ENCODE measurements at places on chromosomes 1 and 21.

GRCh38 chr1:154697710-154698109, 89.7 kb upstream of the ADAR start:
- DNase-seq: no peak

DNA sequence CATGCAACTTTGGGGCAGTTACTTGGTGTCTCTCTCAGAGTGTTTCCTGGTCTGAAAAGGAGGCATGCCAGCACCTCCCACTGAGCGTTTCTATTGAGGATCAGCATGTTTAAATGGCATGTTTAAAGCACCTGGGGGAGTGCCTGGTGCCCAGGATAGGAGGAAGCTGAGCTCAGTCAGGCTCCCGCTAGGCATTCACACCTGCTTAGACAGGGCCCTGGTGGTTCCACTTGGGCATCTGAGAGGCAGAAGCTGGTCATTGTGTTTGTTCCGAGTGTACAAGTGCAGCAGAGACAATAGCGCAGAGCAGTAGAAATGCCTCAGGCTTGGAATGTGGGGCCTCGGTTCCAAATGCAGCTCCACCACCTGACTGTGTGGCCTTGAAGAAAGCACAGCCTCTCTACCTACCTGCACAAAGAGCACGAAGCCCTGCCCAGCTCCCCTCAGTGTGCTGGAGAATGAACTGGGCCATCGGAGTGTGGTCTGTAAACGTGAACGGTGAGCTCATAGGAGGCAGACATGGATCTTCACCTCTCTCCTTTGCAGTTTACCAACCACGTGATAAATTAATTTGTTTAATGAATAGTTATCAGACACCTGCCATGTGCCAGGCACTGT, 20.3 kb upstream of the TMEM222 start:
- no peak for DNase-seq

DNA sequence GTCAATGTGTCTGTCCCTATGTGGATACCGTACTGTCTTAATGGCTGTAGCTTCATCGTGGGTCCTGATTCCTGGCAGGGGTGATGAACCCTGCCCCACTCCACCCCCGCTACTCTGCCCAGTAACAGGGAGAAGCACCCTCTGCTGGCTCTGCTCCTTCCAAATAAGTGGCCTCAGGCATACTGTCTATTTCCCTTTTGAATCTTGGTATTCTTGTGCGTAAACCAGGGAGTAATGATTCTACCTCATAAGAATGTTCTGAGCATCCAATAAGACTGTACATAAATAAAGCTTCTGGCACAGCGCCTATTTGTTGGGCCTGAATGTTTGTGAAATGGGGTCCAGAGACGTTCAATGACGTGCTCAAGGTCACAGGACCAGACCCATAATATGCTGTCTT, 35.2 kb upstream of the CTPS1 start:
- DNase-seq: no peak

DNA sequence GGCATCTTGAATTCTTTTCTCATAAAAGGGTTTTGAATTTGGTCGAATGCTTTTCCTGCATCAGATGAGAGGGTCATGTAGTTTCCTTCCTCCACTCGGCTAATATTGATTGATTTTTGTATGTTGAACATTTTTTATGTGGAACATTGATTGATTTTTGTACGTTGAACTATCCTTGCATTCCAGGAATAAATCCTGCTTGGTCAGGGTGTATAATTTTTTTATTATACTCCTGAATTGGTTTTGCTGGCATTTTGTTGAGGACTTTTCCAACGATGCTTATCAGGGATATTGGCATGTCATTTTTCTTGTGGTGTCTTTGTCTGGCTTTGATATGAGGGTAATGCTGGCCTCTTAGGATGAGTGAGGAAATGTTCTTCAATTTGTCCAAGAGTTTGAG, 8.5 kb downstream of the TMEM240 start:
- no peak for DNase-seq

- no peak for DNase-seq
Observed at GRCh38 chr1:84347271-84347931, 45.9 kb downstream of the SAMD13 start.

- DNase-seq: no peak
Observed at GRCh38 chr1:46464915-46465314, 24.7 kb upstream of the DMBX1 start.

- DNase-seq: no peak
Observed at GRCh38 chr1:17060306-17060749, 6.5 kb upstream of the SDHB start.

- no peak for DNase-seq
Observed at GRCh38 chr1:97412166-97412565, 508.7 kb downstream of the DPYD start.

- DNase-seq: no peak
Observed at GRCh38 chr1:178740491-178740890, 15.4 kb downstream of the RALGPS2 start.

DNA sequence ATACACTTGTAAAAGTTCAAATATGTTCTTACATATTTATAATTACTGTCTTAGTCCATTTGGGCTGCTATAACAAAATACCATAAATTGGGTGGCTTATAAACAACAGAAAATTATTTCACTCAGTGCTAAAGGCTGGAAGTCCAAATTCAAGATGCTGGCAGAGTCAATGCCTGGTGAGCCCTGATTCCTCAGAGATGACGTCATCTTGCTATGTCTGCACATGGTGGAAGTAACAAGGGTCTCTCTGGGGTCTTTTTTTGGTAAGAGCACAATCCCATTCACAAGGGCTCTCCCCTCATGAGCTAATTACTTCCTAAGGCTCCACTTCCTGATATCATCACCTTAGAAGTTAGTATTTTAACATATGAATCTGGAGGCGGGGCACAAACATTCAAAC, 108.0 kb upstream of the DUSP10 start:
- no peak for DNase-seq

GRCh38 chr21:46084709-46085108, 13.2 kb upstream of the COL6A2 start:
- no peak for DNase-seq

GRCh38 chr1:55233145-55233777, 18.1 kb upstream of the USP24 start:
- no peak for DNase-seq

DNA sequence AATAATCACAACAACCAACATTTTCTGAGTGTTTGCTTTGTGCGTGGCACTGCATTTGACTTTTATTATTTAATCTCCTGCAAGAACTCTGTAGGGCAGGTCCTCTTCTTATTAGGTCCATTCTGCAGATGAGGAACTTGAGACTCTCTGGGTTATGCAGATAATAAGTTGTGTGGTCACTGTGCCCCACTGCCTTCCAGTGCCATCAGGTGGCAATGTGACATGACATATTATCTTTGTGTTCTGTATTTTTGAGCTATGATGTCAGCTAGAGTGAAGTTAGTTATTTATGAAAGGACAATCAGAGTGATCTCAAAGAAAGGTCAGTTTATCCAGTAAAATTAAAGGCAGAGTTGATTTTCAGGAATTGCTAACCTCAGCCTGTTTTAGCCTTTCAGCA, 196.0 kb downstream of the FMN2 start:
- no peak for DNase-seq

- no peak for DNase-seq
Observed at GRCh38 chr1:103441342-103441741, 84.2 kb upstream of the RNPC3 start.

DNA sequence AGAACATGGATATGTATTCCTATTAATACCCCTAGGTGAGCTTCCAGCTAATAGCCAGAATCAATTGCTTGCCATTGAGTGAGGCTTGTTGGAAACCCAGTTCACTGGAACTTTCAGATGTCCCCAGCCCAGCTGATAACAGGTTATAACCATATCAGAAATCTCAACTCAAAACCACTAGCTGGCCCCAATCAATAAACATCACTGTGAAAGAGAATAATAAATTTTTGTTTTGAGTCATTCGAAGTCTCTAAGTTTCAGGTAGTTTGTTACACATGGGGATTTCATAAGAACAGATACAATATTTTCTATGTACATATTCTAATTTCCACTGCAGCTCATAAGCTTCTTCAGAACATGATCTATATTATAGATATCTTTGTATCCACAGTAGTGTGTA, 162.9 kb upstream of the SNX7 start:
- no peak for DNase-seq

DNA sequence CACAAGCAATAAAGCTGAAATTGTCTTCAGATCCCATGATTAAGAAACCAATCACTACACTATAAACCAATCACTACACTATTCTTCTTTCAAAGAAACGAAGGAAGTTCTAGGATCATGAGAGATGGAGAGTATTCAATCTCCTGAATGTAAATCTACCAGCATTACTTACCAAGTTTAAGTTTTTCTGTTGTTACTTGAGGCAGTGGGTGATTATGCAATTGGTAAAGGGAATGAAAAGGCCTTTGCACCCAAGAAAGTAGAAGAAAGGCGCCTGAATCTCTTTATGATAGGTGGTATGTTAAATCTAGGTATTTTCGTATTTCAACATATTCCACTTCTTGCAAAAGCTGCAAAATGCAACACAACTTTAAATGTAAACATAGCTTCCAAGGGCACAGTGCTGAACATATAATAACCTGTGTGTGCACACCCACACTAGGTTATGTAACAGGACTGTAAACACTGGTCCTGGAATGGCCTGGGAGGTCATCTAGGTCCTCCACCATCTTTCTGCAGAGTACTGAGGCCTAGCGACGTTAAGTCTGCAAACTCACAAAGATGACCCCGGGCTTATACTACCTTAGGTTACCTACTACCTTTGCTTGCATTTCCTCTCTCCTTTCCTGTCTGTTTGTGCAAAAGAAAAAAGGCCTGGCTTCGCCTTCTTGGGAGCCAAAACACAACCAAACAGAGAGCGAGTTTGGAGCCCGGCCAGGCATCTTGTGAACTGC, 1.1 kb upstream of the UAP1 start:
- no peak for DNase-seq
